ENCODE measurements at places on chromosomes 6 and 20.
A peak's percentile ranks its signal among the peaks of the same experiment; 100 is the strongest.

DNA sequence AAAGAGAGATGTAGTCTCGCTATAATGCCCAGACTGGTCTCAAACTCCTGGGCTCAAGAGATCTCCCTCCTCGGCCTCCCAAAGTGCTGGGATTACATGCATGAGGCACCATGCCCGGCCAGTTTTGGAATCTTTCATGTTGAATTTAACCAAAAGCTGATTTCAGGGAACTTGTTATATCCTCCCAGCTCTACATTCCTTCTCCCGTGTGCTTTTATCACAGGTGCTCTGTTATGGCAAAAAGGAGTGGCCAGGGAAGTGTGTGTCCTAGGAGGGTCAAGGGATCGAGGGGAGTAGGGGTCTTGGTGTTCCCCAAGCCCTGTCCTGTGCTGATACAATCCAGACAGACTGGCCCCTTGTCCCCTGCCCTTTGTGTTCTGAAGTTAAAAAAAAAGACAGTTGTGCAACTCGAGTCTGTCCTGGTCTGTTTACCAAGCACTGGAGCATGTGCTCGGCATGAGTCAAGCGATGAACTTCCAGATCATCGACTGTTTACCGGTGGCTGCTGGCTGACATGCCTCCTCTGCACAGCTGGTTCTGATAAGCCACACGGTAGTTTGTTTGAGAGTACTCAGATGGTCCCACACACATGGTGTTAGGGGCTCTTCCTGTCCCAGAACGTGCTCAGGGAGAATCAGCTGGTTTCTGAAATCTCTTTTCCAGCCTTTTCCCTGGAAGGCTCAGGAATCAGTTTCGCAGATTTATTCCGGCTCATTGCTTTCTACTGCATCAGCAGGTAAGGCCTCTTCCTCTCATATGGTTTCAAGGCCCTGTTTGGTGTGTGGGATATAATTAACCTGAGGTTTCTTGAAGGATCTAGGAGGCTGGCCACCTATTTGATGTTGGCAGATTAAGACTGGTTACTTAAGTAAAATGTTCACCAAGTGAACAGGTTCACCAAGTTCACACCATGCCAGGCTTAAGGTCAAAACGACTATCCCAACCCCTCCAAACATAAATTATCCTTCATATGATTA, 52.6 kb upstream of the NAA20 start:
- DNase-seq: no peak

DNA sequence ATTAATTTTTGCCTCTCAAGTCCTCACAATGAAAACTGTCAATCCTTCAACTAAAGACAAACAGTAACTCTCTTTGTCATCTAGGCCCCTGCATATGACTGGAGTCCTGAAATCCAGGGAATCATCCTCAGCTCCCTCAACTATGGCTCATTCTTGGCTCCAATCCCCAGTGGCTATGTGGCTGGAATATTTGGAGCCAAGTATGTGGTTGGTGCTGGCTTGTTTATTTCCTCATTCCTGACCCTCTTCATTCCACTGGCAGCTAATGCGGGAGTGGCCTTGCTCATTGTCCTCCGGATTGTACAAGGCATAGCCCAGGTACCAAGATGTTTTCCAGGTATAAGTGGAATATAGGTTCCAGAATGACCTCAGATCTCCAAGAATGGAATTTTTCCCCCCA, 15.4 kb downstream of the SLC17A4 start:
- DNase-seq: no peak

- DNase-seq: no peak
These were observed 715.2 kb upstream of the MANEA start for GRCh38 chr6:94862112-94862511.

DNA sequence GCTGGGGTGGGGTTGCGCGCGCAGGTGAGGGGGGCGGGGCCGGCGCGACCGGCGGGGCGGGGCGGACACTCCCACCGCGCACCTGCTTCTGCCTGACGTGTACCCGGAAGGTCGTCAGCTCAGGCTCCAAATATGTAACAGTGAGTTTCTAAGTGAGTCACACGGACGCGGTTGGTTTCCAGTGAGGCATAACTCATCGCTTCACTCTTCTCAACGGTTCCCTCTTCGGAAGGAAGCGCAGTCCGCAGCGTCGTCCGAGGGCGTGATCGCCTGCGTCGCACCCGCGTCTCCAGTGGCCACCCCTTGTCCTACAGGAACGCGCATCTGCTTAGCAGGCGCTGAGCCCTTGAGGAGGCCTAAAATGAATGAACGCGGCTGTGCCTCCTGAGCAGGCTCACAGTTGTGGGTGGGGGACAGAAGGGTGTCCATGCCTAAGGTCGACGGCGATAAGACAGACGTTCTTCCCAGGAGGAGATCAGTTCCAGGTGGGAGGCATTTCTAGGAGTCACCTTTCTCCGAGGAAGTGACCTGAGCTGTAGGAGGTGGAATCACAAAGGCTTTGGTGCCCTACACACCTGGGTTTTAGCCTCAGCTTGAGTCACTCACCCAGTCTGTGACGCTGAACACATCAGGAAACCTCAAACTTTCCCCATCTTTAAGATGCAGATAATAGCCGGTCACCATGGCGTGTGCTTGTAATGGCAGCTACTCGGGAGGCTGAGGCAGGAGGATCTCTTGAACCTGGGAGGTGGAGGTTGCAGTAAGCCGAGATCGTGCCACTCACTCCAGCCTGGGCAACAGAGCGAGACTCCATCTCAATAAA, 50.9 kb upstream of the EZR start:
- peak; percentile 97 for DNase-seq

DNA sequence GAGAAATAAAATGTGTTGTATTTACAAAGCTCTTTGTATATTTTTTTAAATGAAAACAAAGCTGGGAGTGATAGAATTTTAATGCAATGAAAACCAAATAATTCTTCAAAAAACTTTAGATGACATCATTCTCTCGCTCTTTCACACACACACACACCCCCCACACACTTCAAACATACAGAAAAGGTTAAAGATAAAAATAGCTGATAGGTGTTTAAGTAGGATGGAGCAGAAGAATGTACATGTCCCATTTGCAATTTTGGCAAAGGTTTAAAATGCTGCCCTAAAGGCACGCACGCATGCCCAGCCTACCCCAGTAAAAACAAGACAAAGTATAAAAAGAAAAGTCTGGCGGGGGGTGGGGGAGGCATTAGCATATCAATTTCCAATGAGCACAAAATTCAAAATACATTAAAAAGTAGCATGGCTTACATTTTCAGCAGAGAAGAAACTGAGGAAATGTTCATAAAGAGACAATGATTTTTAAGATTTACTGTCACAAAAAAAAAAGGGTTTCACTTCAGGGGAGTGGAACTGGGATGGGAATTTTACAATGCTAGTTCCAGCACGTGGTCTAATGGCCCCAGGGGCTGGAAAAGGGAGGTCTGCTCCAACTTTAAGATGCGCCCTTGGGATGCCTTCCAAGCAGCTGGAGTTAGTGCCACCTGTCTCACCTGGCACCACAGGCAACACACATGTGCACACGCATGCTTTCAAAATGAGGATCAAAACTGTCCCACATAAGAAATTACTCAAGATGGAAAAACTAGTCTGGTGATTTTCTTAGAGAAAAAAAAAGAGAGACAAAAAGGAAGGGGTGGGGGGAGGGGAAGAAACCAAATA, 55.1 kb upstream of the NFATC2 start:
- no peak for DNase-seq

- no peak for DNase-seq
These were observed 48.2 kb downstream of the FRK start for GRCh38 chr6:116012471-116012949.

GRCh38 chr6:150661216-150662007, 61.7 kb downstream of the PLEKHG1 start:
- DNase-seq: no peak

- DNase-seq: no peak
These were observed 164.3 kb upstream of the MLN start for GRCh38 chr6:33967966-33968724.

DNA sequence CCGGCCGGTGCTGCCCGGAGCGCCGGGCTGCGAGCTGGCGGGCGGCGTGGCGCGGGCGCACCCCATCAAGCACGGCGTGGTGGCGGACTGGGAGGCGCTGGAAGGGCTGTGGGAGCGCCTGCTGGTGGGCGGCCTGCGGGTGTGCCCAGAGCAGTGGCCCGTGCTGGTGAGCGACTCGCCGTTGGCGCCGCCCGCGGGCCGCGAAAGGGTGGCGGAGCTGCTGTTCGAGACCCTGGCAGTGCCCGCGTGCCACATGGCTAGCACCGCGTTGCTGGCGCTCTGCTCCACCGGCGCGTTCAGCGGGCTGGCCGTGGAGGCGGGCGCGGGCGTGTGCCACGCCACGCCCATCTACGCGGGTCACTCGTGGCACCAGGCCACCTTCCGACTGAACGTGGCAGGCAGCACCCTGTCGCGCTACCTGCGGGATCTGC, 517 bp downstream of the ACTL10 start:
- peak; percentile 28 for DNase-seq

DNA sequence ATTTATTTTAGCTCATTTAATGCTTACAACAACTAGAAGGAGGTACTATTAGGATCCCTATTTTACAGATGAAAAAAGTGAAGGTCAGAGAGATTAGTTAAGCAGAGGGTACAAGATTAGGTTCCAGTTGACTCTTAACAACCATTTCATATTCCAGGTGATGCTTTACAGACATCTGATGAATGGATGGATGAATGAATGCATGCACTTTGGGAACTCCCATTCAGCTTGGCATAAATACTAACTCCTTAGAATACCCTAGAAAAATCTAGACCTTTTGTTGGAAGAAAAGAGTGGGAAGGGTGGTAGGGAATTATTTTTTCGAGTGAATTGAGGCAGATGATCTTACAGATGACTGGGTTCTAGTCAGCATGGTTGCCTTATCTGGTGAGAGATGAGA, 746 bp upstream of the SNRPB2 start:
- no peak for DNase-seq

DNA sequence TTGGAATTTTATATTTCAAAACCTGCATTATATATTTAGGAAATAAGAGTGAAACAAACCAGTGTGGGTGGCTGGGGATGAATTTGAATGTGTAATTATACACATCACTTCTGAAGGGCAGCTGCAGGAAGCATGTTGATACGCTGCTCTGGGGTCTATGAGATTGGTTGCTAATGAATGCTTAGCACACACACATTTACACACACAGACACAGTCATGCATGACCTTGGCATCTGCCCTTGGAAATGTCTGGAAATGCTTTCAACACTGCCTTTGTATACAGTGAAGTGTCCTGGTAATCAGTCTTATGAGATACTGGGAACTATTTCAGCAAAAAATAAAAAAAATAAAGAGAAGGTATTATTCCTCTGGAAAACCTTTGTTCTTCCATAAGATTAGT, 83.4 kb downstream of the ELOVL4 start:
- no peak for DNase-seq

- no peak for DNase-seq
These were observed 192.5 kb upstream of the ZFP64 start for GRCh38 chr20:52383995-52384621.

DNA sequence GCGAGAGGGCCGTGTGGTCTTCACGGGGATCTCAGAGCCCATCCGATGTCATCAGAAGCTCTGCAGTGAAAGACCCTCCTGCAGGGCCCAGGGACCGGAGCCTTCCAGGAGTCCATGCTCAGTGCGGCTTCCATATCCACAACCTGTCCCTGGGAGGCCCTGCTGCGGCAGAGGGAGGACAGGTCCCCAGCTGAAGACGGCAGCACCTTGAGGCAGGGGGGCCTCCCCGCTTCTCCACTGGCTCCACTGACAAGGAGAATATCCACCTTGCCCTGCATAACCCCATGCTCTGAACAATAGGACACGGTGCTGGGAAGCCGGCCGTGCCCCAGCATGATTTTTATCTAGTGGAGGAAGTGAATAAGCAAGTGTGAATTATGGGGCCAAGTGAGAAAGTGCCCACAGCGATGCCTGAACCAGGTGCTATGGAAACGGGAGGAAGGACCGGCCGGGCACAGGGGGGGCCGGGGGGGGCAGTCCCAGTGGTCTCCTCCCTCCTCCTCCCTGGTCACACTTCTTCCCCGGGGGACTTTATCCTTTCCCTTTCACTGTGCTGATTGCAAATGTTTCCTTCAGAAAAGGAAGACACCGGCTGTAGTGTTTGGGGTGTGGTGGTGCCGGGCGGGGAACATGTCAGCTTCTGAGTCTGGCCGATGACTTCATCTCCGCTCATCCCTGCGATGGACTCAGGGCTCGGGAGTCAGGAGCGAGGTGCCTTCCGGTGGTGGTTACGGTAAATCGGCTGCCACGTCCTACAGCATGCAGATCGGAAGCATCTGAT, 225.1 kb downstream of the ERMARD start:
- DNase-seq: no peak

- DNase-seq: no peak
These were observed 573.0 kb downstream of the CD109 start for GRCh38 chr6:74268815-74269599.

GRCh38 chr20:60152792-60153191, 194.6 kb downstream of the CDH26 start:
- DNase-seq: no peak

Data from CD4-positive, alpha-beta T cell treated with Interleukin-2 at 100 ng/mL for 4 hours (primary cell).